ENCODE measurements at places on chromosomes 6 and 20. TPM values are rescaled to one million over a fixed set of nuclear protein-coding genes. Genes with fewer than 3 reads are reported as not detected.
A peak's percentile ranks its signal among the peaks of the same experiment; 100 is the strongest.

- no peak overlapping the region for H3K4me3 ChIP-seq
- H3K27me3 ChIP-seq: no peaks in the 10 kb centered on the region
- H3K4me1 ChIP-seq: no peaks in the 10 kb centered on the region
- H3K27ac ChIP-seq: no peak overlapping the region
- H3K36me3 ChIP-seq: no peaks in the 10 kb centered on the region
Observed at GRCh38 chr6:18976091-18976490, 588.9 kb downstream of the RNF144B start.

DNA sequence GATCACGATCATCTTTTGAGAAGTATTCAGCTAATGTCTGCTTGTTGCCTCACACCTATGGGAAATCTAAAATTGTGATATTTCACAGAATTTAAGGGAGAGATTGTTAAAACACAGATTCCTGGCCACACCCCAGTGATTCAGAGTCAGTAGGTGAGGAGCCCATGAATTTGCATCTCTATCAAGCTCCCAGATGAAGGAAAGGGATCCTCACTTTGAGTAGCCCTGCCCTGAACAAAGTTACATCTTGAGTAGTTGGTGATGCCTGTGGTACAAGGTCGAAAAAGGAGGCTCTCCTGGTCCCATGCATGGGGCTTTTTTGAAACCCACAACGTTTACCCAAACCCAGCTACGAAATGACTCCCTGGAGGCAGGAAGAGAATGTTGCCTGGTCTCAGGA is 79.5 kb downstream of the PAK5 start:
- no peaks in the 10 kb centered on the region for H3K36me3 ChIP-seq
- H3K4me1 ChIP-seq: peaks cover 9% of the 10 kb centered on the region

- H3K4me1 ChIP-seq: peaks cover 7% of the 10 kb centered on the region
- peak; percentile 79 for DNase-seq
- no peak overlapping the region for H3K4me3 ChIP-seq
- H3K36me3 ChIP-seq: no peaks in the 10 kb centered on the region
- H3K27me3 ChIP-seq: no peaks in the 10 kb centered on the region
Observed at GRCh38 chr6:2876210-2877056, 26.7 kb downstream of the SERPINB9 start.

- peak overlapping the region; percentile 41 for H3K27ac ChIP-seq
- H3K4me3 ChIP-seq: no peak overlapping the region
- no peaks in the 10 kb centered on the region for H3K36me3 ChIP-seq
- no peak for DNase-seq
- H3K4me1 ChIP-seq: peaks cover 57% of the 10 kb centered on the region
Observed at GRCh38 chr6:56757588-56757984, 114.9 kb upstream of the DST start.

GRCh38 chr6:42257614-42258013 is 40.0 kb upstream of the MRPS10 start:
- no peaks in the 10 kb centered on the region for H3K27me3 ChIP-seq
- H3K4me1 ChIP-seq: 0 out of 2 replicates have a peak, but pooled peaks cover 6% of the 10 kb centered on the region
- H3K4me3 ChIP-seq: no peak overlapping the region
- H3K36me3 ChIP-seq: peaks cover 25% of the 10 kb centered on the region
- H3K27ac ChIP-seq: no peak overlapping the region

DNA sequence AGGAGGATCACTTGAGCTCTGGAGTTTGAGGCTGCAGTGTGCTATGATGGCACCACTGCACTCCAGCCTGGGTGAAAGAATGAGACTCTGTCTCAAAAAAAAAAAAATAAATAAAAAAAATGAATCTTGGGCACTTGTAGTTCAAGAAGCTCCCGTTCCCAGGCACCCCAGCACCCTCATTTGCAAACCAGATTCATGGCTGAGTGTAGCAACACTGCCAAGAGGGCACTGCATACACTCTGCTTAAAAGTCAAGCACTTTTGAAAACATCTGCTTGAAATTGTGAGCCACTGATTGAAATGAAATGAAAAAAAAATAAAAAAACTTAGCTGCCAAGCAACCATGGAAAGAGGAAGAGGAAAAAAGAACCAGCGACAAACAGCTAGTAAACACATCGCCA is 124.7 kb upstream of the SASH1 start:
- H3K27ac ChIP-seq: no peak overlapping the region
- no peak for DNase-seq
- no peaks in the 10 kb centered on the region for H3K36me3 ChIP-seq
- no peak overlapping the region for H3K4me3 ChIP-seq

DNA sequence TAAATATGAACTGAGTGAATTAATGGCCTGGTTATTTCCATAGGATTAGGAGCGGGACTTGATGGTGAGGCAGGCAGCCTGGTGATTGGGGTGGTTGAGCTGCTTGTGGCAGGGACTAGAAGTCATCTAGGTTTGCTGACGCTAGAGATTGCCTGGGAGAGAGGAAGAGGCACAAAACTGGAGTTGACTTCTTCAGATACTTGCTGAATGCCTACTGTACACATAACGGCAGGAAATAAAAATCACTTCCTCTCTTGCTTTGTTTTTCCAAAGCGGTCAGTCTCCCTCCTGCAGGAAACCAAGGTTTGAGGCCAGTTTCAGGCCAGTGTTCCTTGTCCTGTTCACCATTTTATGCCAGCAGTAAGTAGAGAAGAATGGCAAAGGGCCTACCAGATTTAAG is 36.7 kb upstream of the MYLIP start:
- no peak for DNase-seq
- H3K27me3 ChIP-seq: no peaks in the 10 kb centered on the region
- no peaks in the 10 kb centered on the region for H3K36me3 ChIP-seq
- no peak overlapping the region for H3K27ac ChIP-seq

The LGSN gene
- not detected for polyA plus RNA-seq

DNA sequence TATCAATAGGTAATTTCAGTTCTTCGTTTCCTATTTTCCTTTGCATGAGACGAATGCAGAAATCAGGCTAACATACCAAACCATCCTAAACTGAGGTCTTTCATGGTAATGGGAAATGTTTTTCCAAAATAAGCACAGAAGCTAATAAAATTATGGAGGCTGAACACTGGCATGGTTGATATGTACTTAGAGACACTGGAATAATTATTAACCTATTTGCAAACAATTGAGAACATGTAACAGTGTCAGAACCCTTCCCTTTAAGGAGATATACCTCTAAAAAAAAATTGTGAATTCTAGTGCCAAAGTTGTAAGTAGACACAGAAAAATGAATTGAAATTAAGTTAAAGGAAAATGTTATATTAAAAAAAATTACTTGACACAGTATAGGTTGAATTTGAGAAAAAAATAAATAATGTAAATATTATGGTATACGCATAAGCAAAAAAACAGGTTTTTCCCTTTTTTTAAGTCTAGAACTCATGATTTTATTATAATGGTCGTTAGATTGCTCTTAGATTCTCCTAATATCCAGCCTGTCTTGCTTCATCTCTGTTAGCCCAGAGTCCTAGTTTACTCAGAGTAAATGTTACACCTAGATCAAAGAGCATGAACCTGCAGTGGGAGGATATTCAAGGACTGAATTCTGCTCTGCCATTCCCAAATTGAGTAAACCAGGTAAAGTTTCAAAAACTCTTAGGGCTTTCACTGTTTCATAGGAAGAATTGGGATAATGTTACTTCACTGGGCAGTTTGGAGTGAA is 1.7 kb downstream of the SLC17A2 start:
- no peak overlapping the region for H3K27ac ChIP-seq
- H3K27me3 ChIP-seq: no peaks in the 10 kb centered on the region

The MTCH1 gene
- polyA plus RNA-seq: 151 TPM

DNA sequence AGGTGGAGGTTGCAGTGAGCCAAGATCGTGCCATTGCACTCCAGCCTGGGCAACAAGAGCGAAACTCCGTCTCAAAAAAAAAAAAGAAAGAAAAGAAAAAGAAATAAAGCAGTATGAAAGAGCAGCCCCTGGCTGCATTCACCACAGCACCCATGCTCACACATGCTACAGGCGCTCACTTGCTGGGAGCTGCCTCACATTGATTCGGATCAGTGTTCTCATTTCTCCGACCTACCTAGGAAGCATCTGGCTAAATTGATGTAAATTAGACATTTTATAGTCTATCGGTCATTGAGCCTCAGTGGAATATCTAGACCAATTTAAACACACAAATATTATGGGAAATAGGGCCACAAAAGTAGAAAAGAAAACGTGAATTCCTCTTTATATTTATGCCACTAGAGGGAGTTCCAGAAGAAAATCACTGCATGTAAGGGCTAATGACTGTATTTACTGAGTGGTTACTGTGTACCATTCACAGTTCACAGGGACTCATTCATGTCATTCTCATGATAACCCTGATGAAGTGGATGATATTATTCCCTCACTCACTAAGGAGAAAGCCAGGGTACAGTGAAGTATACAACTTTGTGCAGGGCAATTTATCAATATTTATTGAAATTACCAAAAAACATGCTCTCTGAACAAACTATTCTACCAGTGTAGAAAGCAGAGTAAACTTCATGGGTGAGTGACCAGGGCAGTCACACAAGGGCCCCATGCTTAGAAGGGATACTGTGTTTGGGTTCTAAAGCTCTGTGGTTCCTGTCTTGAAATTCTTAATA is 5.3 kb upstream of the MOG start:
- H3K4me1 ChIP-seq: peaks cover 7% of the 10 kb centered on the region
- no peak overlapping the region for H3K27ac ChIP-seq
- H3K27me3 ChIP-seq: peaks cover 7% of the 10 kb centered on the region
- DNase-seq: peak; percentile 54
- H3K4me3 ChIP-seq: no peak overlapping the region

GRCh38 chr6:167576050-167576741 is 250.5 kb upstream of the AFDN start:
- H3K4me1 ChIP-seq: no peaks in the 10 kb centered on the region
- no peak for DNase-seq
- no peak overlapping the region for H3K4me3 ChIP-seq
- H3K27me3 ChIP-seq: no peaks in the 10 kb centered on the region

DNA sequence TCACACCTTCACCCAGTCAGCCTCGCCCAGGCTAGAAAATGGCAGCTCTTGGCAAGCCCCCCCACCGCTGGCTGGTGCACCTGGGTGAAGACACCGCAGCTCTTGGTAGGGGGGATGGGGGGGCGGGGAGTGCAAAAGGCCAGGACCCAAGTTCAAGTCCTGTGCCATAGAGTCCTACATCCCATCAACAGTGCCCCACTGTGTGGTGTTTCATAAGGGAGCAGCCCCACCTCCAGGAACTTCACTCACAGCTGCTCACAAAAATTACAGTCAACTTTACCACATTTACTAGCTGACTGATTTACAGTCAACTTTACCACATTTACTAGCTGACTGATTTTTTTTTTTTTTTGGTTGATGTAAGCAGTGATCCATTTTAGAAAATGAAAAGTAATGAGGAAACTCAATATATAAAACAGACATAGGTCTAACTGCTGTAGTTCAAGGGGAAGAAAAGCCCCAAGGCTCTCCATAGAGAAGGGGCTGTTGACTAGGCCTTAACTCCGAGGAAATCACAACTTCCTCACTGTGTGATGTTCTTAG is 208.9 kb upstream of the SNX9 start:
- no peak overlapping the region for H3K4me3 ChIP-seq
- H3K36me3 ChIP-seq: no peaks in the 10 kb centered on the region
- DNase-seq: no peak
- no peak overlapping the region for H3K27ac ChIP-seq

The FNDC11 gene
- 5.5 TPM for polyA plus RNA-seq

- H3K36me3 ChIP-seq: no peaks in the 10 kb centered on the region
- no peaks in the 10 kb centered on the region for H3K27me3 ChIP-seq
- DNase-seq: no peak
- H3K27ac ChIP-seq: no peak overlapping the region
- H3K4me1 ChIP-seq: no peaks in the 10 kb centered on the region
Observed at GRCh38 chr6:156420172-156420993, 356.8 kb upstream of the ARID1B start.

- no peaks in the 10 kb centered on the region for H3K36me3 ChIP-seq
- H3K4me3 ChIP-seq: no peak overlapping the region
- no peaks in the 10 kb centered on the region for H3K27me3 ChIP-seq
- peaks cover 10% of the 10 kb centered on the region for H3K4me1 ChIP-seq
Observed at GRCh38 chr6:43481591-43482236, 4.3 kb downstream of the TJAP1 start.

The PSMA7 gene
- polyA plus RNA-seq: 801 TPM

GRCh38 chr6:31465718-31466117 is 32.2 kb upstream of the MICB start:
- H3K4me1 ChIP-seq: no peaks in the 10 kb centered on the region
- H3K4me3 ChIP-seq: no peak overlapping the region
- H3K27me3 ChIP-seq: peaks cover 34% of the 10 kb centered on the region
- no peak overlapping the region for H3K27ac ChIP-seq
- no peak for DNase-seq
- no peaks in the 10 kb centered on the region for H3K36me3 ChIP-seq

All from SK-N-SH (cell line).